Stomach (tissue), 19 donors: ENCODE measurements at places on chromosomes 13 and 19. TPM values are rescaled to one million over a fixed set of nuclear protein-coding genes. Genes with fewer than 3 reads are reported as not detected.

The FGF22 gene
- polyA plus RNA-seq = 0.48 TPM

The GFY gene
- polyA plus RNA-seq = not detected

The ELSPBP1 gene
- not detected for polyA plus RNA-seq

The LGALS7 gene
- not detected for polyA plus RNA-seq

The SLC8A2 gene
- 0.60 TPM for polyA plus RNA-seq
